ENCODE measurements at places on chromosomes 1 and 21. TPM values are rescaled to one million over a fixed set of nuclear protein-coding genes. Genes with fewer than 3 reads are reported as not detected.

DNA sequence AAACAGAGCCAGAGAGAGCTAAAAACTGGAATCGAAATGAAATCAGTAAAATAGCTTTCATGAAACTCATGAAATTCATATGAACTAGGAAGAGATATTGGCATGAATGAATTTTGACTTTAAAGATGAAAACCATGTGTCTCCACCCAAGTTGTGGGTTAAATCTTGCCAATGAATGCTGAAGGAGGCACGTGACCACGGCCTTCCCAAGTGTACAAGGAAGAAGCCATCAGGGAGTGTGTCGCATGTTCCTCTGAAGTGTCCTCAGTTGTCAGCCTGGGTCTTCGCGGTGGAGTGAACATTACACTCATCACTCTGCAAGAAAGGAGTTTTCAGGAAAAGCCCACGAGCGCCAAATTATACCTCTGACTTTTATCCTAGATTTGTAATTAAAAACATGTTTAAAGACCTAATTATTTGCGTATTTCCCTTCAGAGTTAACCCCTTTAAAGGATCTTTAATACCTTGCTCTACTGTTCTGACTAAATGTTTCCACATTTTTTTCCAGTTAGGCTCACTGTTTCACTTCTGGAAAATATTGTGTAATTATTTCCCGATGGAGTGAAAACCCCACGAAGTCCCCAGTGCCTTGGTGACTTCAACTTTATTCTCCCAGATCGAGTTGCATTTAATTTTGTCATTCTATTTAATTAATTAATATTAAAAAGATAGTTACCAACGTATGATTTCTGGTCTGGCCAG is 118.3 kb downstream of the DHRS3 start:
- no peak for DNase-seq

DNA sequence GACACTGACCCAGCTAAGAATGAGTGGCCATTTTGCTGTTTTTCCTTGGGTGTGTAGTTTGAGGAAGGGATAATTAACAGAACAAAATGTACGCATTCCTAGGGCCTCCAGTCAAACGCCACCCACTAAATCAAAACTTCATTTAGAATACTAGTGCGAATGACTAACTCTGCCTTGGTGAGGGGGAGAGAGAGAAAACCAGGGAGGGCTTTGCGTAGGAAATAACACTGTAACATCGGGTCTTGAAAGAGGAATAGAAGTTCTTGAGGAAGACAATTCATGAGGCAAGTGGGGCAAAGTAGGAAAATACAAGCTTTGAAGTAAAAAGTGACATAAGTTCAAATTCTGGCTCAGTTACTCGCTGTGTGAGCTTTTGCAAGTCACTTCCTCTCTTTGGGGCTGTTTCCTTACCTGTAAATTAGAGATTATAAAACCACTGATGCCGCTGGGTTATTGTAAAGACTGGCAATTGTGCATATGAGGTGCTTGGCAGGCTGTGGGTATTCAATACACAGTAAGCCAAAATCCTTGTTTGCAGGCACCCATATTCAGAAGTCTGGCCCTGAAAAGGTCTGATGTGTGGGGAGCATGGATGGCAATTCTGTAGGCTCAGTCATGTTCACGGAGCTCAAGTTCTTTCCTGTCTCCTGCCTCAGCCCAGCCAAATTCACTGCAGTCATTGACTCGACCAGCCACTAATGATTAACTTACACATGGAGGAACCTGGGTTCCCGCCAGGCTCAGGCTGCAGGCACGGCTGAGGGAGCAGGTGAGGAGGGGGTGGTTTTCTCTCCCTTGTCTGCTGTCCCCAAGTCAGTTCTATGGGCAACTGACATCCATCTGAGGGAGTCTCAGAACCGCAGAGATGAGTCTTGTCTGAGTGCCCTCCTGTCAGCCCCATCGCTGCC is 140.3 kb upstream of the CSF3R start:
- DNase-seq: no peak

- no peak for DNase-seq
These were observed 348.9 kb downstream of the PTPRU start for GRCh38 chr1:29585201-29585600.

DNA sequence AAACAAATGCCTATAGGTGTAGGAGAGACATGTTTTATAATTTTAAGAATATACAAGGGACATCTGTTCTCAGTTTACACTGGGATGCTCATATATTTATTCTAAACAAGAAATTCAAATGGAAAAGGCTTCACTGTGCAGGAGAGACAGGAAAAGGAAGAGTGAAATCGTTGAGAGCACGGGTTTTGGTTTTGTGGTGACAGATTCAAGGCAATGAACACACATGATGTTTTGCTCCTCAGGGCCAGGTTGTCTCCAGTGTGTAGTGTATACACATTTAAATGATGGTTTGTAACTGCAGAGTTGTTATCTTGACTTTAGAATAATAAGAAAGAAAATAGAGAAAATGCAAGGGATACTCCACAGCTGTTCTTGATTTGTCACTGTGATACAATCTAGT is 73.7 kb downstream of the S1PR1 start:
- peak; percentile 81 for DNase-seq

GRCh38 chr1:10604966-10605365 is 130.2 kb downstream of the PEX14 start:
- DNase-seq: no peak

- no peak for DNase-seq
These were observed 511 bp downstream of the NDC1 start for GRCh38 chr1:53837646-53837923.

DNA sequence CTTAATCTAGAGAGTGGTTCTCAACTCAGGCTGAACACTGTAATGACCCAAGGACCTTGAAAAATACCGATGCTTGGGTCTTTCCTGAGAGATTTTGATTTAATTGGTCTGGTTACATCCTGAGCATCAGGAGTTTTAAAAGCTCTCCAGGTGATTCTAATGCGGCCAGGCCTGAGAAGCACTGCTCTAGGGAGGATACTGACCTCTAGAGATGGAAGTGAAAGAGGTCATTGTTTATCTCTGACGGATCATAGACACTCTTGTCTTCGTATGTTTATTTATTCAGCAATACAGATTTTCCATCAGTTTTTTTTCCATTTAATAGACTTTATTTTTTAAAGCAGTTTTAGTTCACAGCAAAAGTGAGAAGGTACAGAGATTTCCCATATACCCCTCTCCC is 54.5 kb upstream of the IGSF5 start:
- DNase-seq: no peak

DNA sequence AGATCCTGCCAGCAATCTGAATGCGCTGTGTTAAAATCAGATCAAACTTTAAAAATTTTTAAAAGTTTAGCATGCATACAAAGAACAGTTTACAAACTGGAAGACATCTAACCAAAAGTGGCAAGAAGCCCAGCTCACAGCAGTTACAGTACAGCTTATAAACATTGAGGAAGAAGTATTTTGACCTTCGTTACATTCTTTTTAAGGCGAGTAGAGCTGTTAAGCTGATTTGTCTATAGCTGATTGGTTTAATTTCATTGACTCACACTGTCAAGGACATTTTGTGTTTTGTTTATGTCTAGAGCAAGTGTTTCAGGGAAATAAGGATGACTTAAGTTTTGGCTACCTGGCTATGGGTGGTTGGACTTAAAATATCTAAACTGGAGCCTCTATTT is 3.0 kb upstream of the PGM1 start:
- DNase-seq: no peak

DNA sequence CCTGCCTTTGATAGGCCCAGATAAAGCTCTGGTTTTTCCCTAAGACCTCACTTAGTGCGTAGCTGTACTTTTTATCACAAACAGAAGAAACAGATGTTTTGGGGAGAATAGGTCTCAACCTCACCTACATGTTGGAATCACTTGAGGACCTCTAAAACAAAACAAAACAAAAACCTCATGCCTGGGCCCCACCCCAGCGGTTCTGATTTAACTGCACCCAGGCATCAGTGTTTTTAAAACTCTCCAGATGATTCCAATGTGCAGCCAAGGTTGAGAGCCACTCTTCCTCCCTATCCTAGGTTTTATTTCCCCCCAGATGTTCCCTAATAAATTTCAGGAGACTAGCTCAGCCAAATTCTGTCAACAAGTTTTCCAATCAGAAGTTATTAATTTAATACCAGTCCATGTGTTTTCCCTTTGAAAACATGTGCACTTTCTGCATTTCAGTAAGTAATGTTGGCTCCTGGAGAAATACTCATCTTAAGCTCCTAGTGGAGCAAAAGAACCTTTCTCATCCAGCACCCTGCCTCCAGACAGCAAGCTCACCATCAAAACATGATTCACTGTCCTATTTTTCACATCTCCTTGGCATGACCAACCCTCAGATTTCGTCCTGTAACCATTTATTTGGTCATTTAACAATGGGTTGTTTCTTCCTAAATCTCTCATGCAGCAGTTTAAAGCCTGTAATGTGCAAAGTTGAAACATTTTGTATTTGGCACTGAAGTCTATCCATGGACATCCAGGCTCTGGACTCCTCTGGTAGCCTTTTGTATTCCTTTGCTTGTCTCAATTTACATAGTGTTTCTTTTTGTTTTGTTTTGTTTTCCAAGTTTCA is 27.5 kb downstream of the LRRC8C start:
- DNase-seq: peak; percentile 64

DNA sequence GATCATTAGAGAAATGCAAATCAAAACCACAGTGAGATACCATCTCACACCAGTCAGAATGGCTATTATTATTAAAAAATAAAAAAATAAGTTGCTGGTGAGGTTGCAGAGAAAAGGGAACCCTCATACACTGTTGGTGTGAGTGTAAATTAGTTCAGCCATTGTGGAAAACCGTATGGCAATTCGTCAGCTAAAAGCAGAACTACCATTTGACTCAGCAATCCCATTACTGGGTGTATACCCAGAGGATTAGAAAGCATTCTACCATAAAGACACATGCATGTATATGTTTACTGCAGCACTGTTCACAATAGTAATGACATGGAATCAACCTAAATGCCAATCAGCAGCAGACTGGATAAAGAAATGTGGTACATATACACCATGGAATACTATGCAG is 42.2 kb downstream of the GIPC2 start:
- no peak for DNase-seq

Gene ADORA1
- not detected for total RNA-seq

Gene DIRAS3
- total RNA-seq: not detected

Gene TBX15
- not detected for total RNA-seq

Gene PRAMEF1
- not detected for total RNA-seq

Gene SYPL2
- not detected for total RNA-seq

Gene BECN2
- not detected for total RNA-seq

Data from activated CD4-positive, alpha-beta T cell treated with anti-CD3 and anti-CD28 coated beads, Interleukin-2, amount 10 ng/mL, durations not matched to agents 24 days and 14 days (primary cell).